ENCODE measurements at places on chromosomes 2 and 18.

- DNase-seq, result no peak
Observed at GRCh38 chr18:59929621-59930295, 30.0 kb downstream of the PMAIP1 start.

GRCh38 chr2:9071032-9071431 lies 67.5 kb upstream of the MBOAT2 start:
- no peak for DNase-seq

GRCh38 chr18:70415823-70416488 lies 127.1 kb downstream of the SOCS6 start:
- no peak for DNase-seq

DNA sequence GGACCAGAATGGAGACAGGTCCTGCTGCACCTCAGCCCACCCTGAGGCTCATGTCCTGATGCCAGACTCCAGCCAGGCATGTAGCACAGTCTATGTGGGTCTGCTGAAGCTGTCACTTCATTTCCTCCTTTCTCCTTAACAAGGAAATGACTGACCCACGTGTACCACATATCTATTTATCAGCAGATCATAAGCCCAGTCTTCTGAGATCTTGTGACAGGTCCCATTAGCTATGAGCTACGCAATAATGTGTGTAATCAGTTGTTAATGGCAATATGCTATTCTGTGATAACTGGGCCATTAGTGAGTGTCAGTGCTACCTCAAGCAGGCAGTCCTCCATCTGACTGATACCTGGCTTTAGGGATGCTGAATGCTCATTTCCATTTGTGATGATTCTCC lies 615.3 kb downstream of the BCL11A start:
- no peak for DNase-seq

GRCh38 chr2:69694894-69695849 lies 46.8 kb upstream of the ANXA4 start:
- no peak for DNase-seq

DNA sequence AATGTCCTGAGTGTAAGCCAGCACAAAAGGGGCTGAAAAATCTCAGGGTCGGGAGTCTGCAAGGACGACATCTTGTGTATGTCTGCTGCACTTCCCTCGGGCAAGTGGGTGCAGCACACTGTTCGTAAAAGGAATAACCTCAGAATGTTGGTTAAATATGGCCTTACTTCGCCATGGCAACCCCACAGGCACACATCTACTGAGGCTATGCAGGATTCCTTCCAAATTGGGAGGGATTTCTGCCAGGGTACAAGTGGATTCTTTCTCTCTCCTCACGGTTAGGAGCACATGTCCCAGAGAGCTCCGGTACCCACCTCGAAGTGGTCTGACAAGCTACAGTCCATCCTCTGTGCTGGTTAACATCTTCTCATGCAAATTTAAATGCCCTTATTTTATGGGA lies 277.7 kb upstream of the PXDN start:
- no peak for DNase-seq

GRCh38 chr18:42480441-42480840 lies 525.4 kb downstream of the PIK3C3 start:
- no peak for DNase-seq

GRCh38 chr2:148568597-148568996 lies 76.0 kb upstream of the EPC2 start:
- no peak for DNase-seq

GRCh38 chr2:12236136-12236844 lies 480.4 kb upstream of the TRIB2 start:
- DNase-seq, result no peak

- no peak for DNase-seq
Observed at GRCh38 chr2:183348492-183348891, 224.2 kb downstream of the NUP35 start.

DNA sequence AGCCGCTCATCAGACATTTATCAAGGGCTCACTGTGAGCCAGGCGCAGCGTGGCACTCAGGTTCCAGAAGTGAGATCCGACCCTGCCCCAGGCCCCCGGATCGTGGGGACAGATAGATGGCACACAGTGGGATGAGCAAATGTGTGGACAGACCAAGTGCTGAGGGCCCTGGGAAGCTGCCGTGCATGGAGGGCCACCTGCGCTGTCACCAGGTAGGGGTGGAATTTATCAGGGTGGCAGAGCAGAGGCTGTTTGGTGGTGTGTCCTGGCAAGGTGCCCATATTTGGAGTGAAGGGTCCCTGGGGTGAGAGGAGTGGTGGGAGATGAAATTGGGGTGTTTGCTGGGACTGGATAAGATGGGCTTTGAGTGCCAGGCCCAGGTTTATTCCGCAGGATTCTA lies 92.8 kb upstream of the HS6ST1 start:
- DNase-seq, result no peak

- no peak for DNase-seq
Observed at GRCh38 chr18:42545825-42546224, 569.7 kb downstream of the RIT2 start.

- DNase-seq, result no peak
Observed at GRCh38 chr2:207658156-207658555, 33.0 kb upstream of the METTL21A start.
